ENCODE measurements at places on chromosomes 12 and 14.
A peak's percentile ranks its signal among the peaks of the same experiment; 100 is the strongest.

GRCh38 chr12:126547905-126548304, 1482.7 kb downstream of the AACS start:
- DNase-seq, result no peak

DNA sequence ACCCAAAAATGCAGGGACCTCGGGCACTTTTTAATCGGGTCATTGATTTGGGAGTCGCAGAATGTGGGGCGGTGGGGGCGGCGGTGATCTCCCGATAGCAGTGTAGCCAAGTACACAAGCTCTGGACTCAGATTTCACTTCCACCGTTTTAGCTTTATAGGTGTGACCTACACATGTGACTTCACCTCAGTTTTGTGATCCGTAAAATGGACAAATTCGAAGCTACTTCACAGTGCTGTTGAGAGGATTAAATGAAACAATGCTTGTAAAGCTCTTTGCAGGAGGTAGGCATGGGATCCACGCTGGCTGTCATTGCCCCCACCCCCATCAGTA, 478 bp downstream of the RITA1 start:
- DNase-seq, result no peak

- DNase-seq, result no peak
Observed at GRCh38 chr12:92585115-92585727, 117.6 kb upstream of the PLEKHG7 start.

DNA sequence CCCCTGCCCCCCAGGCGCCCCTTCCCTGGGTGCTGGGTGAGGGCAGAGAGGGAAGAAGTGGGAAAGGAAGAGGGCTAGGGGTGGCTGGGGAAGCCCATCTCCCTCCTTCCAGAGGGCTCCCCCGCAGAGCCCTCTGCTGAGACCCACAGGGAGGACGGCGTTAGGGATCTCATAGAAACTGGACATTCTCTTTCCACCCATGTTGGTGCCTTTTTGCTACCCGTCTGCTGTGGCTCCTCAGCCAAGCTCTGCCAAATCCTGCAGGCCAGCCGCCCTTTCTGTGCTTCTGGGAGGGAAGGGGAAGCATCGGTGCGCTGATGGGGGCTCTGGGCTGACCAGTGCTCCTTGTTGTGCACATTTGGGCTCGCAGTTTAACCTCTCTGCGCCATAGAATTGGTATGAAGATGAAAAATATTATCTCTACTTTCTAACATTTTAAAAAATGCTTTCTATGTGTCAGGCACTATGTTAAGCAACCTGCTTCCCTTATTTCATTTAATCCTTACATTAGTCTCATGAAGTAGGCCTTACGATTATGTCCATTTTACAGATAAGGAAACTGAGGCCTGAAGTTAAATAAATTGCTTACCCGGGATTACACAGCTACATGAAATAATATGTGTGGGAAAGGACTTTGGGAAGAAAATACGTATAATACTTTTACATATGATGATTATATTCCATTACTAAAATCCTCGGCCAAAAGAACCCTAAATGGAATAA, 981 bp downstream of the SLC48A1 start:
- no peak for DNase-seq

DNA sequence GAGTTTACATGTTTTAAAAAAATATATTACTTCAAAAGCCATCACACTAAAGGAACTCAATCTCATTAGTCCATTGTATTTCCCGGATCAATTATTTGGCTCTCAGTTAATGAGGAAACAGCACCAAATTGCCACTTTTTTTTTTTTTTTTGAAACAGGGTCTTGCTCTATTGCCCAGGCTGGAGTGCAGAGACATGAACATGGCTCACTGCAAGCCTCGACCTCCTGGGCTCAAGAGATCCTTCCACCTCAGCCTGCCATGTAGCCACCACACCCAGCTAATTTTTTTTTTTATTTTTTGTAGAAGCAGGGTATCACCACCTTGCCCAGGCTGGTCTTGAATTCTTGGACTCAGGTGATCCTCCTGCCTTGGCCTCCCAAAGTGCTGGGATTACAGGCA, 77.4 kb downstream of the CLIP1 start:
- DNase-seq, result no peak

DNA sequence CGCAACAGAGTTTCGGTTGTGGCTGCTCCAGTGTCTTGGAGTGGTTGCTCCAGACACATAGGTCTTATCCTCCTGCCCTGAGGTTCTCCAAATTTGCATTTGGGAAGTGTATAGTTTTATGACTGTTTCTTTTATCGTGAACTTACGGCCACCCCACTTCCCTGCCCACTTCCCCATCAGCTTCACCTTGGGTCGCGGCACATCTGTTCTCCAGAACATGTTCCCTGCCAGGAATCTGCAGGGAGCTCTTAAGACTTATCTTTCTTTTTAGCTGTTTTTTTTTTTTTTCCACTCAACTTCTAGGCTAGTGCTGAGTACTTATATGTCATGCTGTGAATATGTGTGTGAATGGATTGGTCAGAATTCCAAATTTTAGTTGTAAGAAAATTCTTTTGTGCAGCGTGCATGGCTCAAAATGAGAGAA, 75.4 kb downstream of the ETV6 start:
- DNase-seq, result peak; percentile 59

GRCh38 chr12:76374386-76375020, 26.3 kb upstream of the BBS10 start:
- DNase-seq, result peak; percentile 41

All from fibroblast of skin of right quadriceps (primary cell).